Small intestine (tissue), 16 donors: ENCODE measurements at places on chromosomes 6 and 20.

DNA sequence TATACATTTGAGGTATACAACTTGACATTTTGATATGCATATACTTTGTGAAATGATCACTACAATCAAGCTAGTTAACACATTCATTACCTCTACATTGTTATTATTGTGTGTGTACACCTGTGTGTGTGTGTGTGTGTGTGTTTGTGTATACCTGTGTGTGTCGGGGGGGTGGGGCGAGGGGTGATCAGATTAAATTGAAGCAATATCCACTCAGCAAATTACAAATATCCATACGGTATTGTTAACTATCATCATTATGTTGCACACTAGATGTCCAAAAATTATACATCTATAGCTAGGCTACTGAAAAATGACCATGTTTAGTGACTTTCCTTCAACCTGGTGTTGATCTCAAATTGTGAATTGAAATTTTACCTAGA, 1.8 kb downstream of the RHAG start:
- no peak for DNase-seq

GRCh38 chr6:35388030-35388429, 45.7 kb downstream of the PPARD start:
- no peak for DNase-seq

DNA sequence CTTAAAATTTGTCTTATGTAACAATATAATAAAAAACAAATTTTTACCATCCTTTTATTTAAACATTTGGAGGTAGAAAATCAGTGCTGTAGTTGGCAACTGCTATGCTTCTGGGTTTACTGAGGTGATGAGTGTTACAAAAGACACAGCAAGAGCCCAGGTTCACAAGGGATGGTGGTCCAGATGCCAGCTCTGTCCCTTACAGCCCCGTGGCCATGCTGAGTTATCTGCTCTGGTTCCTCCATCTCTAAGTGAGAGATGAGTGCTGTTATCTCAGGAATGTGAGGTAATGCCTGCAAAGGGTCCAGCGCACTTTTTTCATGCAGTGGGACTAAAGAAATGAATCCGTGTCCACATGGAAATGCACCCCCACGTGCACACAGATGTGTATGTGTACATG, 17.8 kb downstream of the SYNDIG1 start:
- no peak for DNase-seq

DNA sequence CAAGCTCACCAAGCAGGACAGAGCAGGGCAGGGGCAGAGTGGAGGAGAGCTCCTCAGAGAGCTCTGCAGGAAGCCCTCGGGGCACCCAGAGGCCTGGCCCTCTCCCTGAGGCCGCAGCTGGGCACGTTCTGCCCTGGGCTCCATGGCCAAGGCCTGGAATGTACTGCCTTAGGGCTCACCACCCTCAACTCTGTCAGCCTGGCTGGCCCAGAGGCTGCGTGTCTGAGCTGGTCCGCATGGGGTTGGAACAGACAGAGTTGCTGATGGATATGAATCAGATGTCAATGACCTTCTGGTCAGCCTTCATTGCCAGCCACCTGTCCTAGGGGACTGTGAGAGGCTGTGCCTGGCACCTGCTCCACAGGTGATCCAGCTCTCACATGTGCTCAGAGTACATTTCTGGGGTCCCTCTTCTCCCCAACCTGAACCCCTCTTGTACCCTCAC, 33.2 kb upstream of the PCMTD2 start:
- no peak for DNase-seq

DNA sequence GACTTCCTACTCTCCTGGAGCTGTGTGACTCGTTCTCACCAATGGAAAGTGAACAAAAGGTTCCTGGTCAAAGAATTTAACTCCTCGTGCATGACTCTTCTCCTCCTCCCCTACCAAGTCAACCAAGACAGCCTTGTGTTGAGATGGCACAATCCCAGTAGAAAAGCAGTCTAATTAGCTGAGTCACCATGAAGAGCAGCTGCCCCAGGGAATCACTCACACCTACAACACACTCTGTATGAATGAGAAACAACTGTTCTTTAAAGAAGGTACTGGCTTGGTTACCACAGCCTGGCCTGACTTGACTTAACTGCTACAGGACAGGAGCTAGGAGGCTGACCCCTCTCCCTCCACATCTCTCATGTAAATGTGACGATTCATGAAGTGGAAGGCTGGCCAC, 2.9 kb upstream of the HLA-DOB start:
- DNase-seq, result no peak

DNA sequence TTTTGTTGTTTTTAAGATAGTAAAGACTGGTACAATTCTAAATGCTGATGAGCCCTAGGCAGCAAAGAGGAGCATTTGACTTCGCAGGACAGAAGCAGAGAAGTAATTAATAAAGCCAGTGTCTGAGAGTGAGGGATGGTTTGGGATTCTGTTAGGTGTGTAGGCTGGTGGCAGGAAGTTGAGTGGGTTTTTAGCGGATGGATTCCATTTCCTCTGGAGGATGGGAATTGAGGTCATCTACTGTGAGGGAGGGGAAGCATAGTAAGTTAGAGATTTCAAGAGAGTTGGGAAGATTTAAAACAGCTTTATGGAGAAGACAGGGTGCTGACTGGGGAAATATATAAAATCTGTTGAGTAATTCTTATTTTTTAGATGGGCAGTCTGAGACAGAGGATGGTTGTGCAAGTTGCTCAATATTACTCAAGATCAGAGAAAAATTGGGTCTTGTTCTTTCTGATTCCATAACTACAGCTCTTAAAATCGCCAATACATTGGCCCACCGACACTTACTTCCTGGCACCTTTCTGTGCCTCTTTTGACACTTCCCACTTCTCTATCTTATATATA, 48.8 kb downstream of the PRL start:
- DNase-seq, result no peak

DNA sequence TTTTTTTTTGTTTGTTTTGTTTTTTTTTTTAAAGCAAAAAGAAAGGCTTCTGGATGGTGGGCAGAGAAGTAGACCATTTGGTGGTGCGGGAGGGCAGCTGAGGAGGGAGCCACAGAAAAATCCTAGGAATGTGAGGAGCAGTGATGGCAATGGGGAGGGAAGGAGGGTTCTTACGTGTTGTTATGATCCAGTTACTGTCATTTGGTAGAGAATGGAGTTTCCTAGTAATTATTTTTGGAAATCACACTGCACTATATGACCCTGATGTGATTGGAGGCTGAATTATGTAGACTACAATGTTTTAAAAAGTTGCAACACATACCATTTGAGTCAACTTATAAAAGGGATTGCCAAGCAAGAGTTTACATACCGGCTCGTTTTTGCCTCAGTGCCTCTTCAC, 22.1 kb downstream of the ADGRF5 start:
- DNase-seq, result no peak

- DNase-seq, result no peak
Observed at GRCh38 chr6:127031511-127031910, 87.0 kb upstream of the RSPO3 start.

DNA sequence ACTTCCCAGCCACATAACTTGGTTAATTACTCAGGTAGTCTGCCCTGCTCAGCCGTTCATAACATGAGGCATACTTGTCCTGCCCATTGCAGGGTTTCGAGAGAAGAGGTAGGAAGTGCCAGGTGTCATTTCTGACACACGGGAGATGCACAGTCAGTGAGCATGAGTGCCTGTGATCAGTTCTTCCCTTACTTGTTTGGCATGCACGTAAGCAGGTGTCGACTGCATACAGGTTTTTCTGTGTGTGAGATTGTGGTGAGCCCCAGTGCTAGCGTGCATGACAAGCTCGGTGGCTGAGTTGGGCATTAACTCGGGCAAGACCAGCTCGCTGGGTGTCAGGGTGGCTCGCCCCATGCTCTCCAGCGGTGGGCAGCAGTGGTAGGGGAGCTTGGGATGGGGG, 51.2 kb upstream of the SLC22A1 start:
- DNase-seq, result no peak

DNA sequence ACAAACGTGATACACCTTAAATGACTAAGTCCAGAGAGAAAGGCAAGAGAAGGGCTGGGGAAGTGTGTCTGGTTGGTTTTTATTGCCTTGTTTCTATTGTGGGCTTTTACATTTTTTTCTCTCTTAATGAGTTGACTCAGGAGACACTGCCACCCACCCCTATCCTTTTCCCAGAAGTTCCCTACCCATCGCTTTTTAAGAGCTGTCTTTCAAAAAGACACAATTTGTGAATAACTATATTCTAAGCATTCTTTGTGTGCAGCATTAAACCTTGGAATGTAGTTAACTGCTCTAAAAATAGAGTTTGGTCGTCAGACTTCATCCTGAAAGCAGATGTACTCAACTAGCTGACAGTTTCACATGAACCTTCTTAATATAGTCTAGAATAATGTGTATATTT, 174.9 kb downstream of the ISM1 start:
- DNase-seq, result no peak

- no peak for DNase-seq
Observed at GRCh38 chr6:3405182-3405518, 51.7 kb downstream of the SLC22A23 start.

DNA sequence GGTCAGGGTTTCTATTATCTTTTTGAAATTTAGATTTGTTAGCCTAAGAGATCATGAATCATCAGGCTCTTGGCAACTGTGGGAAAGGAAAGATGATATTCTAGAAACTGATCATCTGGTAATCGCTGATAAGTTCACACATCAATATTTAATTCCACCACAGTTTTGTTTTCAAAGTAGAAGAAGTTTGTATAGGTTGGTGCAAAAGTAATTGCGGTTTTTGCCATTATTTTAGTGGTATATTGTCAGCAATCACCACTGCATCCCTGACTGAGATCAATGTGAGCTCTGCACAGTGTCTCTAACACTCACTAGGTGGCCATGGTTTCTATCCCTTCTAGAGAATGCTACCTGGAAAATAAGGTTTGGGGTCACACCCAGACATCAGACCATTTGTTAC, 17.0 kb upstream of the PXDC1 start:
- DNase-seq, result no peak
